LNCaP clone FGC (cell line): ENCODE measurements at places on chromosomes 3 and 15.

- DNase-seq = no peak
Measured at GRCh38 chr3:110871869-110872268, 199.7 kb upstream of the NECTIN3 start.

GRCh38 chr15:39151545-39151944 is 429.3 kb upstream of the THBS1 start:
- DNase-seq = no peak

- DNase-seq = no peak
Measured at GRCh38 chr3:63762934-63763550, 56.1 kb upstream of the C3orf49 start.

- DNase-seq = no peak
Measured at GRCh38 chr3:42179110-42179725, 86.8 kb downstream of the CCK start.

- DNase-seq = no peak
Measured at GRCh38 chr3:134364061-134364935, 9.9 kb downstream of the AMOTL2 start.

GRCh38 chr3:73107676-73108187 is 46.3 kb downstream of the EBLN2 start:
- no peak for DNase-seq

DNA sequence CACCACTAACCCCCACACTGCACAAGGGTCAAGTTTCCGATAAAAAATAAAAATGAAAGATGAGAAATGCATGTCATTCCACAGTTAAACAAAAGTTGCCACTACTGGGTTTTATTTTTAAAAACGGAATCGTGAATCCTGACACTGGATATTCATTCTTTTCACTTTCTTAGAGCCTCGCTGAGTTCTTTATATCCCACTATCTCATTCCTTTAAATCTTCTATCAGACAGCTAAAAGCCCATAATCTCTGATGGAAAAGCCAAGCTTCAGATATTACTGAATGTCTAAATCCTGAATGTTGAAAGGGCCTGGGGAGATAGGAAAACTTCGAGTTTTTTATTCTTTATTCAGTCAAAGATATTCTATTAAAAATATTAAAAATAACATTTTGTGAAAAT is 11.7 kb downstream of the RIOX2 start:
- no peak for DNase-seq
